ENCODE measurements at places on chromosomes 13 and 19.

DNA sequence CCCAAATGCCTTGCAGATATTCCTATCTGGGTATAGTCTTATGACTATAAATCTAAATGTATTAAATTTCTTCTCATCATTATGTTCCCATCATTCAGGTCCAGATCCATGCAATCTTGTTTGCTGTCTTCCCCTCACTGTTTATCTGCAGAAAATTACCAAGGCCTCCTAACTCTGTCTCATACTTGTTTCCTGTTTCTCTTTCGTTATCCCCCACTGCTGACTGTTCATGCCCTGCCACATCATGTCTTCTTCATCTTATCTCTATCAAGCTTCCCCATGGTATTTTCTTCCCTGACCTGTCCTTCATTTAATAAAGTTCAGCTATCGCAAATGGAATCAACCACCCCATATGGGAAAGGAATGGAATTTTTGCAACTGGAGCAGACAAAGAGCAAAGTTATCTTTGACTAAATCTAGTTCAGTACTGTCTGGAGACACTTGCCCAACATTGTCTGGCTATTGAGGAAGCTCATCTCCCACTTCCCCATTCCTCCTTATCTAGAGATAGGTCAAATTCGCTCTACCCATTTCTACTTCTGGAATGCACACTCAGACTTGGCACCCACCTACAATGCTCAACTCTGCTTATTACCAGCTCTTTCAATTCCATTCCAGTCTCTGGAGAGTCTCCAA, 1358.1 kb downstream of the EFNB2 start:
- DNase-seq = no peak

GRCh38 chr19:8806661-8807060, 25.4 kb downstream of the ZNF558 start:
- no peak for DNase-seq

DNA sequence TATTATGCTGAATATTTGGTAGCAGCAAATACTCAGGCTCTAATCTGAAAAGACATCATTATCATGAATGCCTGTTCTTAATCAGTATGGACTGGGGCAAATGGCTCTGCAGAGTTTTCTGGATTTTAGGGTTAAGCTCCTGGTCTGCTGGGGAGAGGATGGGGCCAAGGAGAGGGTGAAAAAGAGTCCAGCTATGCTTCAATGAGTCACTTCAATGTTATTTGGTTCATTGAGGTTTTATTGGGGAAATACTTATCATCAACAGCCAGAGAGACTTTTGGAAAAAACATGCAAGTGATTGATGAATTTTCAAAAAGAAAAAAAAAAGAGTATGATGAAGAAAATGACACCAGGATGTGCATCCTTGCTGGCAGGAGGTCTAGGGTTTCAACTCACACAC, 278.3 kb downstream of the UQCRFS1 start:
- DNase-seq = no peak

GRCh38 chr13:27533155-27533643, 82.8 kb upstream of the MTIF3 start:
- peak; percentile 22 for DNase-seq

- no peak for DNase-seq
Observed at GRCh38 chr13:104253063-104253680, 1187.0 kb upstream of the SLC10A2 start.

GRCh38 chr13:27257233-27257568, 5.8 kb downstream of the RPL21 start:
- no peak for DNase-seq

DNA sequence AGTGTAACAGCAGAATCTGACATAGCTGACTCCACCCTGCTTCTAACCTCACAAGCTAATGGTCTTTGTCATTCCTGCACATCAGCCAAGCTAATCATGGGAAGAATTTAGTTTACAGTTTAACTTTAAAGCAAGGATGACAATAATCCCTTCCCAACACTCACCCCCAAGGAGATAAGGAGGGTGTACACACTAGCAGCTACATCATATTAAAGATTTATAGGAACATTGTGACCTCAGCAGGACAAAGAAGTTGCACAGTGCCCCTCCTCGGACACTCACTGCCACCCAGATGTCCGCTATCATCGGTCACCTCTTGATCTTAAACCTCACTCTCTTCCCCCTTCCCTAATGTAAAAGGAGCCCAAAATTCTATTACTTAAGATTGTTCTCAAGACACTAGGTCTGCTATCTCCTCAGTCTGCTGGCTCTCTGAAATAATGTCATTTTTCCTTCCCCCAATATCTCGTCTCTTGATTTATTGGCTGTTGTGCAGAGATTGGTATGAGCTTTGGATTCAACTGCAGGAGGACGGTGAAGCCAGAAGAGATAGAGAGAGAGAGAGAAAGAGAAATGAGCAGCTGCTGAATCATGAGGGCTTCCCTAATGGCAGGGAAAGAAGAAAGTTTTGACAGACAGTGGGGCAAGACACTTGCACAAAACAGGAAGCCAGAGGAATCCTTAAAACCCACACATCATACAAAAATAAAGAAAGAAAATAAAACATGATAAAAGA, 17.5 kb upstream of the FFAR2 start:
- DNase-seq = no peak

GRCh38 chr13:36552334-36552733, 120.0 kb downstream of the CCNA1 start:
- DNase-seq = no peak

- DNase-seq = no peak
Observed at GRCh38 chr13:35481777-35482176, 5.3 kb upstream of the MAB21L1 start.

GRCh38 chr13:46577696-46578589, 25.0 kb downstream of the LRCH1 start:
- no peak for DNase-seq

- no peak for DNase-seq
Observed at GRCh38 chr13:41085961-41086585, 24.8 kb downstream of the WBP4 start.

- DNase-seq = no peak
Observed at GRCh38 chr13:100280681-100281080, 191.8 kb downstream of the PCCA start.

GRCh38 chr13:100490692-100491091, 97.9 kb downstream of the GGACT start:
- DNase-seq = no peak

- DNase-seq = no peak
Observed at GRCh38 chr19:57747472-57747807, 825 bp downstream of the ZNF776 start.

GRCh38 chr13:95115525-95115924, 185.7 kb downstream of the ABCC4 start:
- no peak for DNase-seq

- DNase-seq = no peak
Observed at GRCh38 chr19:30310602-30311263, 61.5 kb upstream of the ZNF536 start.

DNA sequence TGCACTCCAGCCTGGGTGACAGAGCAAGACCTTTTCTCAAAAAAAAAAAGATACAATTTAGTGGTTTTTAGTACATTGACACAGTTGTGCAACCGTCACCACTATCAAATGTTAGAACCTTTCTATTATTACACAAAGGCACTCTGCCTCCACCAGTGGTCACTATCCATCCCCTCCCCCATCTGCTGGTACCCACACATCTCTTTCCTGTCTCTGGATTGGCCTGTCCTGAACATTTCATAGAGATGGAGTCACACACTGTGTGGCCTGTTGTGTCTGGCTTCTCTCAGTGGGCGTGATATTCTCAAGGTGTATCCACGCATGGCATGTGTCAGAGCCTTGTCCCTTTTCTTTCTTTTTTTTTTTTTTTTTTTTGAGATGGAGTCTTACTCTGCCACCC, 11.2 kb downstream of the KDM4B start:
- no peak for DNase-seq

DNA sequence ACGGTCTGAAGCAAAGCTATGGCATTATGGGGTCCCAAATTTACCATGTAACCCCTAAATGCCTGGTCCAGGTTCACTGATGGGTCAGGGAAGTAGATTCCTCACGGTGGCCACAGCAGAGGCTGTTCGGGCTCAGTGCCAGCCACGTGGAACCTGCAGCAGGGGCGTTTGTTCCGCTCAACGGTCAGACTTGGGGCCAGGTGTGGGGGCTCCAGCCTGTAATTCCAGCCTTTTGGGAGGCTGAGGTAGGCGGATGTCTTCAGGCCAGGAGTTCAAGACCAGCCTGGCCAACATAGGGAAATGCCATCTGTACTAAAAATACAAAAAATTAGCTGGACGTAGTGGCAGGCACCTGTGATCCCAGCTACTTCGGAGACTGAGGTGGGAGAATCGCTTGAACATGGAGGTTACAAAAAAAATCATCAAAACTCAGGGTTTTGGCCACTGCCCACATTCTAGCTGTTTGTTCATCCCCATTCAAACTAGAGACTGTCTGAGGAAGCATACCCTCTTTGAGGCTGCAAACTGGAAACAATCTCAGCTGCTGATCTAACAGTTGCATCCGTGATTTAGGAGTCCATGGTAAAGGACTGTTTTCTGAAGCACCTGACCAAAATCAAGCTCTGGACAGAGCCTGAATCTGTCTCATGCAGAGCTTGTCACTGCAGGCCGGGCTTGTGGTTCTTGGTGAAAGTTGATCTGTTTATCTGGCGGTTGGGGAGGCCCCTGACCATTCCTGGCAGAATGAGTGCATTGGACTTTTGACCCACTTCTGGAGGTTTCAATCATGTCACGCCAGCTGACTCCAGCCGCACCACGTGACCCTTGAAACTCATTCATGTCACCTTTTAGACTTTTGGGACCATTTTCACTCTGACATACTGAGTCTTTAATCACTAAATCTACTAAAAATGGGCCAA, 30.2 kb upstream of the ZNF331 start:
- no peak for DNase-seq

- peak; percentile 75 for DNase-seq
Observed at GRCh38 chr19:1133471-1133929, 29.7 kb downstream of the GPX4 start.

- no peak for DNase-seq
Observed at GRCh38 chr13:100068133-100068931, 20.6 kb upstream of the PCCA start.

DNA sequence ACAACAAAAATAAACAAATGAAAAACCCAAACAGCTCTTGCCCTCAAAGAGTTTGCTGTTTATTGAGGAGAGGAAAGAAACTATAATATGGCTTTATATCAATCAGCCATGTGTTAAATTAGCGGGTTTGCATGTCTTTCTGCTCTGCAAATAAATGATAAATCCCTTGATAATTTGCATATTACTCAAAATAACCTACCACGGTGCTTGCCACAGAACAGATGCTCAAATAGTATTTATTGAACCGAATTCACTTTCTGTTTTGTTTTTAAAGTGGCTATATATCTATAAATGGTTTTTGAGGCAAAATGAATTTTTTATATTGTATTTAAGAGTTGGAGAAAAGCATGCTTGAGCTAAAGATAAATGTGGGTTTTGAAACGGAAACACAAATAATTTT, 428.1 kb downstream of the ITGBL1 start:
- DNase-seq = no peak

DNA sequence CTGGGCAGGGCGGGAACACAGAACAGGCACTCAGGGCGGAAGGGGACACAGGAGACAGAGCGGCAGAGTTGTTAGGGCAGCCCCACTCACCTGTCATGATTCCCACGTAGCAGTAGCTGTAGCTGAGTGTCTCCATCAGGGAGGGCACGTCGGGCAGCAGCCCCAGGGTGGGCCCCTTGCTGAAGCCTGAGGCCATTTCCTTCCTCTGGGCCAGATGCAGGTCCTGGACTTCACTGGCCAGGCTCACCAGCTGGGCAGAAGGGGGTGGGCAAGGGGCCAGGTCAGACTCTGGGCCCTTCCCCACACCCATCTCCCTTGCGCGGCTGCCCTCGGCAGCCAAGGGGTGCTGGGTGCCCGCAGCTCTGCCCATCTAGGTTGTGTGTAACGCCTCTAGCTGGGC, 5.9 kb downstream of the MBOAT7 start:
- DNase-seq = no peak

GRCh38 chr19:19588546-19588945, 29.9 kb downstream of the PBX4 start:
- DNase-seq = no peak

GRCh38 chr13:24684600-24684998, 4.4 kb downstream of the ATP12A start:
- peak; percentile 10 for DNase-seq

DNA sequence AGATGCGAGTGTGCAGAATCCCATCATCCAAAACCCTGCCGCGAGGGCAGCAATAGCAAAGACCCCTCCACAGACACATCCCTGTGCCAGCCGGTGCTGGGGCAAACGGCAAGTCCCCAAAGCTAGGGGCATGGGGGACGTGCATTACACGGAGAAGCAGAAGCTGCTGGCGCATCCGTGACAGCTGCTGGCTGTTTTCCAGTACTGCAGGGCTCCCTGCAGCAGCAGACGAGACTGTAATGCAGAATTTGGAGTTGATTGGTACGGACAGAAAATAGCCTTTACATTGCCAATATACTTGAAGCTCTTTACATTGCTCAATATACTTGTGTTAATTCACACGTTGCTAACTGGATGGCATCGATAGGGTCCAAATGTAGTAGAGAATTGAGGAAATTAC, 77.2 kb upstream of the TMTC4 start:
- no peak for DNase-seq

DNA sequence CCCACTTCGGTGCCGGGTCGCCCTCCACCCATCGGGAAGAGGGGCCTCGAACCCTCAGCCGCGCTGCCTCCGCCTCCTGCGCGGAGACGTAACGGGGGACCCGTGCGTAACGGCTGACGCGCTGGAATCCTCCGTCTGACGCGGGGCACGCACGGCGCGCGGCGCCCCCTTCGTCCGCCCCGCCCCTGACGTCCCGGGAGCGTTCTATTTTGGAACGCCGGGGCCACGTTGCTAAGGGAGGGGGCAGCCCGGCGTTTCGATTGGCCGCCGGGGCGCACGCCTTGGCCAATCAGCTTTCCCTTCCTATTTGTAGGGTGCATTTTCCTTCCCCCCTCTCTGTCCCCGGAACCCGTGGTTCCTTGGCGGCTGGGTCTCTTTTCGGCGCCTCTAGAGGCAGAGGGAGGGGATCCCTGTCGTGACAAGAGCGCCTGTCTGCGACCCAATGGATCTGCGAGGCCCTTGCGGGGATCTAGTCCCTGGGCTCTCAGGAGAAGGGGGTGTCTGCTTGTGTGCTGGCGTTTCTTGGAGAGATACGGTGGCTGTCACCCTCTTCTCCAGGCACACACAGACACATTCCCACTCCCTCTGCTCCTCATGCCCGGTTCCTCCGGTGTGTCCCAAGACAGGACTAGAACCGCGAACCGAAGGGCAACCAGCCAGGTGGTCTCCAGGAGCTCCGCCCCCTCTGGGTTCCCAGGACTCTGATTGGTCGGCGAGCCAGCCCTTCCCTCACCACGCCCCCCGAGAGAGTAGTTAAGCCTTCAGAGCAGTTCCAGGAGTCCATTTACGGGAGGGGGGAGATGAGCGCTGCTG, 1.5 kb downstream of the FOSB start:
- DNase-seq = peak; percentile 91
